ENCODE measurements at places on chromosomes 2 and 18.

DNA sequence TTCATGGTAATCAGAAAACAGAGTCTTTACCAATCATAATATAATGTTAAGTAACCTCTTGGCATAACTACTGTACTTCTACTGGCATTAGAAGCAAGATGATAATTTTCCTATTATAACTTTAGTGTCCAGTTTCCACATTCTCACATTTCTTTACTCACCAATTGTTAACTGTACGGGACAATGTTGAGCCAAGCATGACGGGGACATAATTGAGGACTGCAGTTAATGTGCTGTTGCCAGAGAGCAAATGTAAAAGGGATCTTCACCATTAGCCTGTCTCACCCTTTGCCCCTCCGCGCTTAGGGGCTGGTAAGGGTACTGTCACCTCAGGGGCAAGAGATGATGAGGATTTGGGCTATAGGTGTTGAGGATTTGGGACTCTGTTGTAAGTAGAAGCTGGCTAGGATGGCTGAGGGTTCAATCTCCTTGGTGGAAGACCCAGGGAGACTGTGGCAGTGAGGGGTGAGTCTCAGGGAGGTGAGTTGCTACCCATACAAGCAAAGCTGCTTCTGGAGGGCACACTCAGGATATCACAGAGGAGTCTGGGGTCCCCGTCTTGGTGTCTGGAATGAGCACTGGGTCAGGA lies 54.4 kb upstream of the IL1RL1 start:
- no peak for DNase-seq

DNA sequence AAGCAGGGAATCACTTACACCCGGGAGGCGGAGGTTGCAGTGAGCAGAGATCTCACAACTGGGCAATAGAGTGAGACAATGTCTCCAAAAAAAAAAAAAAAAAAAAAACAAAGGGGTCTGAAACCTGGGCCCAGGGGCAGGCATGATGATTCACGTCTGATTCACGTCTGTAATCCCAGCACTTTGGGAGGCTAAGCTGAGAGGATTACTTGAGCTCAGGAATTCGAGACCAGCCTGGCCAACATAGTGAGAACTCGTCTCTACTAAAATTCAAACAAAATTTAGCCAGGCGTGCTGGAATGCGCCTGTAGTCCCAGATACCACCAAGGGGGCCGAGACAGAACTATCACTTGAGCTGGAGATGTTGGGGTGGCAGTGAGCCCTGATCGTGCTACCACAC lies 30.3 kb downstream of the TEX44 start:
- no peak for DNase-seq

- no peak for DNase-seq
Measured at GRCh38 chr2:238895891-238896600, 48.2 kb downstream of the TWIST2 start.

DNA sequence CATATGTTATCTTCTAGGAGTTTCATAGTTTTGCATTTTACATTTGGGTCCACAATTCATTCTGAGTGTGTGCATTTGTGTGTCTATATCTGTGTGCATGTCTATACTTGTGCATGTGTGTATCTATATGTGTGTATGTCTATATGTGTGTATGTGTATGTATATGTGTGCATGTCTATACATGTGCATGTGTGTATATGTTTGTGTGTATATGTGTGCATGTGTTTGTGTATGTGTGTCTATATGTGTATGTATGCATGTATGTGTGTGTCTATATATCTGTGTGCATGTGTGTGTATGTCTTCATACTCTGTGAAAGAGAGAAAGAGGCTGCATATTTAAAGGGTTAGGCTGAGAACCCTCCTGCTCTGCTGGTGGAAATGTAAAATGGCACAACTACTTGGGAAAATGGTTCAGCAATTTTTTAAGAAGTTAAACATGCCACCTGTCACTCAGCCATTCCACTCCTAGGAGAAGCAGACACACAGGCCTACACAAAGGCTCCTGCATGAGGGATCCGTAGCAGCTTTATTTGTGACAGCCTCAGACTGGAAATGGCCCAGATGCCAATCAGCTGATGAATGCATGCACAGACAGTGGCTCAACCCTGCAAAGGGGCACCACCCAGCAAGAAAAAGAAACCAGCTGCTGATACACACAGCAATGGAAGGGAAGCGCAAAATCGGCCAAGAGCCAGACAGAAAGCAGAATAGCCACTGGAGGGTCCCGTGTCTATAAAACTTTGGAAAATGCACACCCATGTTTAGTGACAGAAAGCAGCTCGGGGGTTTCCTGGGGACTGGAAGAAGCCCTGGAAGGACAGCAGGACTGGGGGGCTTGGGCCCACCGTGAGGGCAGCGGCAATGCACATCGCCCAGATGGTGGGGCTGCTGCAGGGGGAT lies 146.8 kb downstream of the SEPTIN10 start:
- DNase-seq = no peak

GRCh38 chr2:25050128-25050527 lies 8.3 kb downstream of the EFR3B start:
- DNase-seq = no peak

GRCh38 chr2:96485751-96486651 lies 19.2 kb downstream of the NEURL3 start:
- DNase-seq = peak; percentile 94

DNA sequence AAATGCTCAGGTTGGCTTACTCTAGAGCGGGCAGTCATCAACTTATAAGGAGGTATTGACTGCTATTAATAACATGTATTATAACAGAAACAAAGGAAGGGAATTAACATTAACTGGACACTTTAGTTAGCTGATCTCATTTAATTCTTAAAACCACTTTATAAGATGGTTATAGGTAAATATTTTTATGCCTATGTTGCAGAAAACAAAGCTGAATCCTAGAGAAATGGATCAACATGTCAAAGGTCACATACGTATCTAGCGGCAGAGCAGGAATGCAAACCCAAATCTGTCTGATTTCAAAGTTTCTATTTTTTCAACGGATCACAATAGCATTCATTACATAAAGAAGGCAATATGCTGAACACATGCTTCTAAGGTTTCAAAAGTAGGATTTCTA lies 200.0 kb downstream of the PDE1A start:
- DNase-seq = no peak

GRCh38 chr2:108413711-108414095 lies 35.3 kb upstream of the GCC2 start:
- no peak for DNase-seq

DNA sequence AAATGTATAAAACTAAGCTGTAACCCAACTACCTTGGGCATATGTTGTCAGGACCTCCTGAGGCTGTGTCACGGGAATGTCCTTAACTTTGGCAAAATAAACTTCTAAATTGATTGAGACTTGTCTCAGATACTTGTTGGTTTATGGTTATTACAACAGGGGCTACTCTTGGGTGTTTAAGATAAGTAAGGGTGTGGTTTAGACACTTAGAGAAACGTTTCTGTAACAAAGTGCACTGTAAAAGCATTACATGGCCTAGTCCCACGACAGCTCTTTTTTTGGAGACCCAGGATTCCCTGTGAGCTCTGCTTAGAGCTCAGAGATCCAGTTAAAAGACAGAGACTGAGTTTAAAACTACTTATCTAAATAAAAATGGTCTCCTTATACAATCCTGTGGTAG lies 32.3 kb upstream of the LIPG start:
- DNase-seq = no peak

GRCh38 chr2:16626997-16627605 lies 38.5 kb downstream of the CYRIA start:
- DNase-seq = no peak

- no peak for DNase-seq
Measured at GRCh38 chr2:201558665-201559064, 84.6 kb downstream of the TMEM237 start.

DNA sequence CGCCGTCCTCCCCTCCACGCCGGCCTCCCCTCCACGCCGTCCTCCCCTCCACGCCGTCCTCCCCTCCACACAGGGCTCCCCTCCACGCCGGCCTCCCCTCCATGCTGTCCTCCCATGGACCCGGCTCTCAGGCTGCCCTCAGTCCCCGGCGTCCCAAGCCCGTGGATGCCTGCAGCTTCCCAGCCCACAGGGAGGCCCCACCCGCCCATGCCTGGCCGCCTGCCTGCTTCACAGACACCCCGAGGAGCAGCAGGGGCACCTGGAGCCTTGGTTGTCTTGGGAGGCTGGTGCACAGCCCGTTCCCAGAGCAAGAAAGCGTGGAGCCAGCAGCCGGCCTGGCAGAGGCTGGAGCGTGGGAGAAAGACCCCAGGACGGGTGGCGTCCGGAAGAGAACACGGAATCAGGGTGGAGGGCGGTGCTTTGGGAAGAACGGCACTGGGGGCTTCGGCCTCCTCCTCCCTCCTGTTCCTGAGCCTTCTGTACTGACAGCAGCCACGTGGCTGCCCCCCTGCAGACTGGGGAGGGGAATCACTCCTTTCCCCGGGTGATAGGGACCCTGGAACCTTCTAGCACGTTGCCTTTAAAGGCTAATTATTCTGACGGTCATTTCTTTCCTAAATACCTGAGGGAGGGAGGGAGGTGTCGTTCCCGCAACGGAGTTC lies 26.2 kb upstream of the KCNG2 start:
- DNase-seq = no peak

GRCh38 chr2:101327863-101328394 lies 19.4 kb upstream of the RNF149 start:
- DNase-seq = no peak

- DNase-seq = no peak
Measured at GRCh38 chr2:233482616-233483015, 84.0 kb downstream of the USP40 start.

GRCh38 chr18:11089931-11090715 lies 59.2 kb downstream of the PIEZO2 start:
- DNase-seq = peak; percentile 32

- DNase-seq = no peak
Measured at GRCh38 chr18:37639846-37640245, 74.2 kb upstream of the CELF4 start.

DNA sequence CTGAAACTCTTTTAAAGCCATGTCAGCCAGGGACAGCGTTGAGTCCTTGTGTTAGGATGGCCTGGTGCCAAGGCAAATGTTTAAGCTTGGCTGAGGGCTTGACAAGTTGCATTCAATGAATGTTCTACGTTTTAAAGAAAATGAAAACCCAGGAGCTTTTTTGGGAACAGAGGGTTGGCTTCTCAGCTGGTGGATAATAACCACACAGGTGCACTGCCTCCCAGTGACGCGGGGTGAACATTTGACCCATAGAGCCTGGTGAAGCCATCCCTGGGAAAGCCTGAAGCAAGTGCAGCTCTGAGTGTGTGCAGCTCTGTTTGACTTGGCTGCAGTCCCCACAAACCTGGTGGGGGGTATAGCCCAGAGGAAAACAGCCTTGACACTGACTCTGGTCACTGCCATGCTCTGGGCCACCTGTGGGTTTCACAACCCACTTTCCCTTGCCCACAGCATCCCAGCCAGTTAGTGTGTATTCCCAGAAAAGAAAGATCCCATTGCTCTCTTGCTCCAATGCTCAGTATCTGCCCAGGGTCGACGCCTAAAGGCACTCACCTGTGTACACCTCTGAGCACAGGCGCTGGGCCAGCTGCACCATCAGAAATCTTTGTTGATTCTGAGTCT lies 874.9 kb downstream of the RNF144A start:
- DNase-seq = no peak

DNA sequence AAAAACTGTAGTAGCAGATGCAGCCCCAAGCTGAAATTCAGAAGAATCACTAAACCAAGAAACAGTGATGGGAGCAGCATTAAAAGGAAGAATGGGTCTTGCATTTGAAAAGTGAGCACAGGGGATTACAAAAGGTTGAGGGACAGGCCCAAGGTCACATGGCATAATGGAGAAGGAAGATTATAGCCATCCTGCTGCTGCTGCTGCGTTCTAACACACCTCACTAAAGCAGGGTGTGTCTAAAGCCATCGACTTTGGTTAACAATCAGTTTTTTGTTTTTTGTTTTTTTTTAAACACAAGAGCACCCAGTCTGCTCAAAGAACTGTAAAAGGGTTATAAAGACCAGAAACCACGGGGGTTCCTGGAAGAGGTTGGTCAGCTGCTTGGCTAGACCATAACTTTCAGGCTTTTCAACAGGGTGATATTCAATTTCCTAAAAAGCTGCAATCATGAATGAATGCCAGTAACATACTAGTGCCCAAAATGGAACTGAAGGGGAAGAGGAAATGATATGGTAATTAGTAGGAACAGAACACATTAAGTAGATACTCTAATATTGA lies 102.6 kb downstream of the MYO5B start:
- DNase-seq = no peak

DNA sequence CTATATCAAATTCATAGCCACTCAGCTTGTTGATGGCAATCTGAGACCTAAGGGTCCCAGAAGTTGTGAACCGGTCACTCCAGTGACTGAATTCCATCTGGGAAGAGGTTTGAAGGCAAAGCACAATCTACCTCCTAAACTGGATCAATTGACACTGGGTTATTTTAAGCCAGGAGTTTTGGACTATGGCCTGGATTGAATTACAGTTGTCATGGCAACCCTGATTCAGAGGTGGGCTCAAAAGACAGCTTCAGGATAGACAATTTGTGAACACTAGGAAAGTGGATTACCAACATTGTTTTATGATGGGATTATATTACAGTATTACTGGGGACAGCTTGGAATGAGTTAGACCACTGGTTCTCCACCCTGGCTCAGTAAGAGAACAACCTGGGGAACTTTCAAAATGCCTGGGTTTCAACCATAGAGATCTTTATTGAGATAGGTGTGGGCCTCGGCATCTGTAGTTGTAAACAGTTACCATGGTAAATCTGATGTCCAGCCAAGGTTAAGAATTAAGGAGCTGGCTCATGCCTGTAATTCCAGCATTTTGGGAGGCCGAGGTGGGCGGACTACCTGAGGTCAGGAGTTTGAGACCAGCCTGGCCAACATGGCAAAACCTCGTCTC lies 58.8 kb downstream of the MFSD6 start:
- DNase-seq = no peak

- DNase-seq = no peak
Measured at GRCh38 chr2:51624995-51625394, 593.1 kb upstream of the NRXN1 start.

GRCh38 chr2:192571636-192572035 lies 376.9 kb upstream of the TMEFF2 start:
- no peak for DNase-seq

GRCh38 chr2:215624423-215624829 lies 188.6 kb upstream of the FN1 start:
- DNase-seq = no peak

GRCh38 chr2:152383702-152384101 lies 48.7 kb downstream of the FMNL2 start:
- no peak for DNase-seq

GRCh38 chr2:111100765-111101162 lies 19.9 kb upstream of the BCL2L11 start:
- no peak for DNase-seq

All from hematopoietic multipotent progenitor cell (in vitro differentiated cells).